ENCODE measurements at places on chromosomes 11 and 22. TPM values are rescaled to one million over a fixed set of nuclear protein-coding genes. Genes with fewer than 3 reads are reported as not detected.

MMP27 gene
- not detected for total RNA-seq

STK33 gene
- total RNA-seq = 0.51 TPM

RASD2 gene
- 0.09 TPM for total RNA-seq

GAB4 gene
- not detected for total RNA-seq

SCYL1 gene
- total RNA-seq = 124 TPM

RFPL3 gene
- not detected for total RNA-seq

TESMIN gene
- 22.1 TPM for total RNA-seq

DNA sequence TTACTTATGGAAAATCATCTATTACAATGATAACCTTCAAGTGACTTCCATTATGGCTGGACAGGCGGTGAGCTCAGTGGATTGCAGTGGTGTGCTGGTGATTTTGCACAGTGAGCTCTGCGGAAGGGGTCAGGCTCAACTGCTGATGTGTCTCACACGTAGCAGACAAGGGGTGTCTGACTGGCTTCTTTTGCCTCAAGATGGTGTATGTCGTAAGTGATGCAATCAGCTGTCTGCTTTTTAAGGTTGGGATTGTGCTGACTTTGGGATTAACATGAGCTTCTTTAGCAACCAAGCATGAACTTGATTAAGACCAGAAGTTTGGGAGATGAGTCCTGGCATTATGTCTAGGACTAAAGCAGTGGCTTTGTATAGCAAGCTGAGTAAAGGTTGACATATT is 49.5 kb downstream of the POLD3 start:
- peaks cover 4% of the 10 kb centered on the region for H3K36me3 ChIP-seq
- no peaks in the 10 kb centered on the region for H3K27me3 ChIP-seq
- H3K4me3 ChIP-seq = no peak overlapping the region
- no peak for DNase-seq

DNA sequence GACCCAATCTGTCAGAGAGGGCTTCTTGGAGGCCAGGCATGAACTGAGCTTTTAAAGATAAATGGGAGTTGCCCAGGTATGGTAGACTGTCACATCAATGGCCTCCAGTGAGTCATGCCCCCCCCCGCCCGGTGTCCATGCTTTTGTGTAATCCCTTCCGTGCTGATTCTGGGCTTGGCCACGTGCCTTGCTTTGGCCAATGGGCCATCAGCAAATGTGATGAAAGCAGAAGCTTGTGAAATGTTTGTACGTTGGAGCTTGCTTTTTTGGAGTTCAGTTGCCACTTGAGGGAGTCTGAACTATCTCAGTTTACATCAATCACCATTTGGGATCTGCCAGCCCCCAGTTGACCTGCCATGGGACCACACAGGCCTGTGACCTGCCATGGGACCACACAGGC is 4.3 kb upstream of the THY1 start:
- no peaks in the 10 kb centered on the region for H3K36me3 ChIP-seq
- no peaks in the 10 kb centered on the region for H3K27me3 ChIP-seq
- H3K4me1 ChIP-seq = no peaks in the 10 kb centered on the region
- H3K4me3 ChIP-seq = no peak overlapping the region

GRCh38 chr11:12701811-12702592 is 27.8 kb downstream of the TEAD1 start:
- no peaks in the 10 kb centered on the region for H3K27me3 ChIP-seq
- H3K4me3 ChIP-seq = no peak overlapping the region
- no peak for DNase-seq
- peaks cover 8% of the 10 kb centered on the region for H3K4me1 ChIP-seq
- no peaks in the 10 kb centered on the region for H3K36me3 ChIP-seq

GRCh38 chr11:128757886-128758612 is 64.2 kb downstream of the FLI1 start:
- H3K36me3 ChIP-seq = no peaks in the 10 kb centered on the region
- no peaks in the 10 kb centered on the region for H3K27me3 ChIP-seq
- H3K4me3 ChIP-seq = no peak overlapping the region
- DNase-seq = no peak
- H3K27ac ChIP-seq = no peak overlapping the region

GRCh38 chr11:64920124-64920523 is 3.1 kb upstream of the ATG2A start:
- H3K4me3 ChIP-seq = no peak overlapping the region
- H3K27ac ChIP-seq = no peak overlapping the region
- no peak for DNase-seq
- H3K4me1 ChIP-seq = peaks cover 10% of the 10 kb centered on the region
- no peaks in the 10 kb centered on the region for H3K36me3 ChIP-seq
- no peaks in the 10 kb centered on the region for H3K27me3 ChIP-seq

DNA sequence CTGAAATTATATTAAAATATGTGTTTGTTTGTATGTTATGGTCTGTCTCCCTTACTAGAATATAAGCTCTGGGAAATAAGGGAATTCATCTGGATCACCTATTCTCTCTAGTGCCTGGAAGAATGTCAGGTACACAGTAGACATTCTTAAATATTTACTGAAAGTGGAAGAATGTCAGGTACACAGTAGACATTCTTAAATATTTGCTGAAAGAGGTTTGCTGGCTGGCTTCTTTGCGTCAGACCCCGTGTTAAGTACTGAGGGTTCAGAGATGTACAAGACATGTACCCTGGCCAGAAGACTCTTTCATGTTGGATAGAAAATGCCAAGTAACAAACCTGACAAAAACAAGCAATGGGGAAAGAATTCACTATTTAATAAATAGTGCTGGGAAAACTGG is 199.1 kb downstream of the INSC start:
- H3K36me3 ChIP-seq = no peaks in the 10 kb centered on the region
- DNase-seq = peak; percentile 17
- no peak overlapping the region for H3K4me3 ChIP-seq
- H3K27ac ChIP-seq = no peak overlapping the region
- H3K27me3 ChIP-seq = no peaks in the 10 kb centered on the region
- H3K4me1 ChIP-seq = peaks cover 3% of the 10 kb centered on the region

GRCh38 chr22:49271831-49272230 is 555.8 kb downstream of the BRD1 start:
- no peak overlapping the region for H3K27ac ChIP-seq
- H3K27me3 ChIP-seq = no peaks in the 10 kb centered on the region
- no peaks in the 10 kb centered on the region for H3K36me3 ChIP-seq
- DNase-seq = no peak
- H3K4me1 ChIP-seq = no peaks in the 10 kb centered on the region

GRCh38 chr22:40583053-40583741 is 53.3 kb downstream of the MRTFA start:
- no peak overlapping the region for H3K27ac ChIP-seq
- H3K36me3 ChIP-seq = no peaks in the 10 kb centered on the region
- H3K4me1 ChIP-seq = peaks cover 14% of the 10 kb centered on the region
- no peaks in the 10 kb centered on the region for H3K27me3 ChIP-seq

DNA sequence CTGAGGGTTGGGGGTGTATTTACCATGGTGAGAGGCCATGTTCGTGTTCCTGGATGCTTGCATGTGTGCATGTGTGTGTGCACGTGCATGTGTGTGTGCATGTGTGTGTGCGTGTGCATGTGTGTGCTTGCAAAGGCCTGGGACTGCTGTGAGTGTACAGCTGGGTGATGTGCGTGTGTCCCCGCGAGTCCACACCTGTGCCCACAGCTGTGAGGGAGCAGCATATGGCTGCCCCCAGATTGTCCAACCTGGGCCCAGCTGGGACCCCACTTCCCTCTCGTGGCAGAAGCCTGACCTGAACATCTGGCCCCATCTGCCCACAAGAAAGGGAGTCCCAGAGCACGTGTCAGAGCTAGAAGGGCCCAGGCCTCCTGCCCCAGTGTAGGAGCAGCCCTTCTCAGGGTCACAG is 8.4 kb upstream of the CD248 start:
- H3K27ac ChIP-seq = no peak overlapping the region
- no peak for DNase-seq
- no peaks in the 10 kb centered on the region for H3K36me3 ChIP-seq
- H3K4me3 ChIP-seq = no peak overlapping the region

DNA sequence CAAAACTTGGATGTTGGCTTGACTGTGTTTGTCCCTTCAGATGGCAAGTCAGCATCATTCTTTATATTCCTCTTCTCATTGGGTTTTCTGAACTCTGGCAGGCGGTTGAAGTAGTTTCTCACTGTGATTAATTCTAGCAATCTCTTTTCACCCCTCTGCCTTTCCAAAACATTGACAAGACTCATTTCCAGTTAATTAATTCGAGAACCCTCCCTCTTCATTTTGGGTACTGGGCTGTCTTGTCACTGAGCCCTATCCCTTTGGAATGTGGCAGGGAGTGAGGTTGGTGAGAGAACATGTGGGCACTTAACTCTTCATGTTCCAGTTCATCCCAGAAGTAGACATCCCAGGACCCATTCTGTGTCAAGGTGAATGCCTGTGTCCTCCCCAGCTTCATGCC is 133.0 kb downstream of the WNT7B start:
- H3K4me1 ChIP-seq = no peaks in the 10 kb centered on the region
- H3K27ac ChIP-seq = no peak overlapping the region
- H3K36me3 ChIP-seq = no peaks in the 10 kb centered on the region
- H3K4me3 ChIP-seq = no peak overlapping the region

GRCh38 chr11:36443661-36444060 is 66.4 kb downstream of the TRAF6 start:
- no peak overlapping the region for H3K27ac ChIP-seq
- DNase-seq = no peak
- no peaks in the 10 kb centered on the region for H3K36me3 ChIP-seq
- no peaks in the 10 kb centered on the region for H3K27me3 ChIP-seq
- no peaks in the 10 kb centered on the region for H3K4me1 ChIP-seq
- no peak overlapping the region for H3K4me3 ChIP-seq

- peak overlapping the region; percentile 43 for H3K27ac ChIP-seq
- H3K4me3 ChIP-seq = no peak overlapping the region
- DNase-seq = no peak
- no peaks in the 10 kb centered on the region for H3K27me3 ChIP-seq
- H3K4me1 ChIP-seq = peaks cover 66% of the 10 kb centered on the region
Observed at GRCh38 chr11:59767225-59767611, 12.0 kb downstream of the STX3 start.

DNA sequence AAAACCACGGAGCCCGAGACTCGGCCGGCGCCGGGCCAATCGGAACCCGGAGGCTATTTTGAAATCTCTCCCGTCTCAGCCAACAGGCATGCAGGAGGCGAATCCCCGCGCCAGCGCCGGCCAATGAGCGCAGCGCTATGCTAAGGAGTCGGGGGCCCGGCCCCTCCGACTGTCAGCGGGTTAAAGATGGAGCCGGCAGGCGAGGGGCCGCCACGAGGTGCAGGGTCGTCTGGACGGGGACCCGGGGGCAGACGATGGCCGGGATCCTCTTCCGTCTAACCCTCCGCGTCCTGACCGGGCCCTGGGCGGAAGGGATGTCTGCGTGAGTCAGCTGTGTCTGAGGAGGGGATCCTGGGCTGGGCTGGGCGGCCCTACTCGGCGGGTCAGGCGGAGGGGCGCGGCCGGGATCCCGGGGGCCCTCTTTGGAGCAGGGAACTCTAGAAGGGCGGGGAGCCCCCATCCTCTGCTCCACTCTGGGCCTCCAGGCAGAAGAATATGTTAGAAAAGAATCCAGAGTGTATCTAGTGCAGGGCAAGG is 10.0 kb downstream of the SDF2L1 start:
- H3K4me3 ChIP-seq = peak overlapping the region; percentile 58
- H3K27me3 ChIP-seq = no peaks in the 10 kb centered on the region
- peak overlapping the region; percentile 81 for H3K27ac ChIP-seq
- peaks cover 20% of the 10 kb centered on the region for H3K4me1 ChIP-seq
- H3K36me3 ChIP-seq = no peaks in the 10 kb centered on the region

- no peak for DNase-seq
- no peak overlapping the region for H3K27ac ChIP-seq
- no peaks in the 10 kb centered on the region for H3K4me1 ChIP-seq
Observed at GRCh38 chr11:74936087-74936486, 12.8 kb downstream of the XRRA1 start.

GRCh38 chr22:49754696-49755630 is 72.7 kb downstream of the BRD1 start:
- no peak overlapping the region for H3K4me3 ChIP-seq
- H3K4me1 ChIP-seq = no peaks in the 10 kb centered on the region
- DNase-seq = no peak

All from Caco-2 (cell line).